ENCODE measurements at places on chromosomes 3 and 15.

GRCh38 chr15:28900892-28901586 is 15.3 kb downstream of the APBA2 start:
- DNase-seq: no peak

GRCh38 chr15:69346112-69346511 is 47.4 kb downstream of the PAQR5 start:
- no peak for DNase-seq

DNA sequence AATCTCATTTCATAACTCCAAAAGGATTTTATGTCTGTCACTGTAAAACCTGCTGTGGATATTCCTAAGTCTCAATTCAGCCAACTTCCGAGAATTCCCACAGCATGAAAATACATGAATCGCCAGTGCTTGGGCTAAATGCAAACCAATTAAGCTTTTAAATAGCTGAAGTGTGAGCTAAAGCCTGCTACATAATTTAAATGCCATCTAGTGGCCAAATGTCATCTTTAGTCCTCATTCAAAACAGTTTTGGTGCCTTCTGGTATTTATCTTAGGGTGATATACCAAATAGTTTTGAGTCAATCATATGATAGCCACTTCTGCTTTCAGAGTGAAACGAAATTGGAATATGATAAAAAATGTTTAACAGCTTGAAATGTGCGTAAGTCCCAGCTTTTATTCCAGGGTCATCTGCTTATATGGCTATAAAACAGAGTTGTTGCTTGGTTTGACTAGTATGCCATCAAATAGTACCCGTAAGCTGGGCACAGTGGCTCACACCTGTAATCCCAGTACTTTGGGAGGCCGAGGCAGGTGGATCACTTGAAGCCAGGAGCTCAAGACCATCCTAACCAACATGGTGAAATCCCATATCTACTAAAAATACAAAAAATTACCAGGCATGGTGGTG is 41.8 kb upstream of the CCNL1 start:
- DNase-seq: no peak

DNA sequence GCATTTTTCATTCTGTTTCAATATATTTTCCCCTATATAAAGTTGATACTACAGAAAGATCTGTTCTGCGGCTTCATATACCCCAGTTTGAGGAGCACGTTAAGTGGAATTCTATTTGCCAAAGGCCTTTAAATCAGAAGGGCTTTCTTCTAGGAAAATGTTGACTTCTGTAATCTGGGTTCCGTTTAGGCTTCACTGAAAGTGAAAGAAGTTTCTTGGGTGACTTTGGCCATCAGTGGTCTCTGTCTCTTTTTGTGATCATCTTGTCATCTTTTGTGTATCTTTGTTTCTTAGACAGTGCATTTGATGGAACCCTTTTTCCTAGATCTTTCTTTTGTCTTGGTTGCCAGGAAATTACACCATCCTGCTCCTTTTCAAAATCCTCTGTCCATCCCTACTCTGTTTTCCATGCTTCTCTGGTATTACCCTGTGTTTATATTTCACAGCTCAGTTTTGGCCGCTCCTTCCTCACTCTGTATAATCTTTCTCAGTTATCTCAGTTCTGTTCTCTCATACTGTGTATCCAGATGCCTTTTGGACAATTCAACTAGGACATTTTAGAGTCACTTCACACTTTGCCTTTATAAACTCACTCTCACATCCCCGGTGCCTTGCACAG is 40.7 kb upstream of the MAP3K13 start:
- no peak for DNase-seq

DNA sequence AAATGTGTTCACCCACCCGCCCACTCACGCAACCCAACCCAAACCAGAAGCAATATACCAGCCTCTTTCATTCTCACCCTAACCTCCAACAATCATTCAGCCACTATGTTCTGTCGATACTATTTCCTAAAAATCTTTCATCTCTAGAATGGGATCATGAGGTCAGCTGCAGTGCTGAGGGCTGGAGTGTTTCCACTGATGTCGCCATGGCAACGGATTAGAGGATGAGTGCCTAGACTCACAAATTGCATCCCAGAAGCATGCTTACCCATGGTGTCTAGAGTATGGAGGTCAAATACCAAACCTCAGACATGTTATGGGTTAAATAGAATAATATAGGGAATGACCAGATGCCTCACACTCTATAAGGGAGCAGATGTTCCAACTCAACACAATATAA is 138.5 kb downstream of the GABRB3 start:
- no peak for DNase-seq

- DNase-seq: no peak
These were observed 456.5 kb upstream of the THRB start for GRCh38 chr3:24951180-24951579.
